ENCODE measurements at places on chromosomes 16 and 17. TPM values are rescaled to one million over a fixed set of nuclear protein-coding genes. Genes with fewer than 3 reads are reported as not detected.

- no peak for DNase-seq
Measured at GRCh38 chr17:61635913-61636432, 45.0 kb upstream of the NACA2 start.

CES3 gene
- 3.7 TPM for polyA plus RNA-seq

GRCh38 chr17:10790491-10791401 is 13.2 kb downstream of the TMEM238L start:
- no peak for DNase-seq

DNA sequence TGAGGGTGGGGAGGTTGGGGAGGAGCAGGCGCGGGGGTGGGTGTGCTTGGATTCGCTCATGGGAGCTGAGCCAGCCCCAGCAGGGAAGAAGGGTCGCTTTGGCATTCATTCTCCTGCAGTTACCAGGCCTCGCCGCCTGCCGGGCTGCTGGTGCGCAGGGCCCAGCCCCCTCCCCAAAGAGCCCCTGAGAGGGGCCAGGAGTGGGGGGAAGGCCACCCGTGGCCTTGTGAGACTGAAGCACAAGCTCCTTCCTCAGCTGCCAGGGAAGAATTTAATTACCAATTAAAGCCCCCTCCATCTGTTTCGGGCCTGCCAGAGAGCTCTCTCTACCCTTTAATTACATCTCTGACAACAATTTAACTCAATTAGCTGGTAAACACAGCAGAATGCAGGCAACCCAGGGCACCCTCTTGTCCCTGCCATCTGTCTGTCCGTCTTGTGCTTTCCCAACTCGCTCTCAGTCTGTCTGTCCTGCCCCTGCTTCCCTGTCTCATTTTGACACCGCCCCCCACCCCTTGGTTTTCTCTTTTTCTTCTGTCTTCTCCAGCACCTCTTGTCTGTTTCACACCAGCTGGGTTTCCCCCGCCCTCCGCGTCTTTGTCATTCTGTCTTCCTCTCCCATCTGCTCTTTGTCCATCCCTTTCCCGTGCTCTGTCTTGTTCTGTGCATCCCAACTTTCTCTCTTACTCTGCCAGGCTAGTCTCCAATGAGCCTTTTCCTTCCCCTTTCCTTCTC is 32.7 kb downstream of the CDK5RAP3 start:
- no peak for DNase-seq

RAD51C gene
- 47.4 TPM for polyA plus RNA-seq
